Stimulated activated CD4-positive, alpha-beta T cell treated with anti-CD3 and anti-CD28 coated beads, Interleukin-2, amount 100 ng/mL, for 24 hours (primary cell): ENCODE measurements at places on chromosomes 1 and 21.

DNA sequence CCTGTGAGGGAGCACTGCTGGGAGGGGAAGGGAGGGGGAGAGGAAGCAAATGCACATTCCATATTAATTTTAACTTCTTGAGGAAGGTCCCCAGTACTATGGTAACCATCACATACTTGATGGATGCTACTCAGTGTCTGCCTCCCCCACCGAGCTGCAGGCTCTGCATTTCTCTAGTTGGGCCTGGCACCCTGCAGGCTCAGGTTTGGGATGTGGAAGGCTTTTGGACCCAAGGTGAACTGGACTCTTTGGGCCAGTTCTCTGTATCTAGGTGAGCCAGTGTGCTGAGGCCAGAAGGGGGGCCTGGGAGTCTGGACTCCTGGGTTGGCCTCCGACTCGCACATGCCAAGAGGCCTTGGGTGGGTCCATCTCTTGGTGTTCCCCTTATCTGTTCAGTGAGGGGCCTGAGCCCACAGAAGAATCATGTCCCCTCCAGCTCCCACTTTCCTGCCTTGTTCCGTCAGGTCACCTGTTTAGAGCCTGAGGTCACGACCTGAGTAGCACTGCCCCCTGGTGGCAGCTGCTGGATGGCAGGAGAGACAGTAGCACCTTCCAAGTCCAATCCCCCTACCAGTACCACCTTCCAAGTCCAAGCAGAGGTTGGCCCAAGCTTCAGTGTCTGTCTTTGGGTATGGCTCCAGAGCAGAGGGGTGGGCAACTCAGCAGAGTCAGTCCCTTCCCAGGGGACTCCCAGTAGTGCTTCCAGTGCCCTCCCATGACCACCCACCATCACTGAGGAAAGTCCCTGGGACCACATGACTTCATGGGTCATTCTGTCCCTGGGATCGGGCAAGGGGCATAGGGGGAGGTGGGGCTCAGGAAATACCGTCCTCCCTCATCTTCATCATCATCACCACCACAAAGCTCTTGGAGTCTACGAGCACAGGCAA lies 241.8 kb downstream of the TRABD2B start:
- DNase-seq = peak; percentile 62

GRCh38 chr21:42349420-42350317 lies 1.1 kb downstream of the TFF2 start:
- no peak for DNase-seq

DNA sequence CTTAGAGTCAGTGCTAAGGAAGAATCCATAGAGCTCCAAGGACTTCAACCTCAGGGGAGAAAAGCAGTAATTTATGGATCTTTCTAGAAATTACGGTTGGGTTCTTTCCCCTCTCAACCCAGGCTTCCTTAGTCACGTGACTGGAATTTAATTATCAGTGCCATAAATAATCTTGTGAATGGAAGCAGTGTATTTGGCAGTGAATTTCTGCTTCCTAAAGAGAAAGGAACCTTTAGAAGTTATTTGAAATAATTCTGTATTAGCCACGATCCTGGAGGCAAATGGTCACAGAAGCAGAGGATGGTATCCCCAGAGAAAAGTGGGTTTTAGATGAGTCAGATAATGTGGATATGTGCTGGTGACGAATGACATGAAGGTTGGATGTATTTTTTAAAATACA lies 89.6 kb downstream of the NFIA start:
- no peak for DNase-seq

- no peak for DNase-seq
These were observed 15.5 kb downstream of the DEGS1 start for GRCh38 chr1:224198572-224198971.

DNA sequence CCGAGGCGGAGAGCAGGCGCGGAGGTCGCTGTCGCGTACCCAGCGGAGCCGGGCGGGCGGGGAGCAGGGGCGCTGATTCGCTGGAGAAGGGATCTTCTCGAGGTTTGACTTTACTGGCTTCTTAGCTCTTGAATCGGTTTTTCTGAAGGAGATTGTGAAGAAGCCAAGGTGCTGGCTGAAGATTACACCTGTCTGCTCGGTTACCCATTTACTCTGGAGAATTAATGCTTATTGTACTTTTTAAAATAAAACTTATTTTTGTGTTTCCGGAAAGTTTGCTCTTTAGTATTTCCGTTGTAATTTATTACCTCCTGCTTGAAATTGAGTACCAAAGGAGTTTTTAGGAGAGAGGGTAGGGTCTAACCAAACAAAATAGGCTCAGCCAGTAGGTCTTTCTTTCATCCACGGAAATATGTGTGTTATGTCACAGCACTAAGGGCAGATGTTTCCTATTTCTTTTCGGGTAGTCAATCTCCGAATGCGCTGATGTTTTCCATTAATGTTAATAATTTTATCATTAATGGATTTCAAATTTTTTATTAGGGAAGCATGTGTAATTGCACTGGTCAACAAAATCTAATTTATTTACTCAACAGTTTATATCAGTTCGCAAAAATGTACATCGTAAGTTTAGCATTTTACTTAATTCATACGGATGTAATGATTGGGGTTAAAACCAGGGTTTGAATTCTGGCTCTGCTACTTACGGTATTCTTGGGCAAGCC lies 510 bp upstream of the GNG5 start:
- no peak for DNase-seq

DNA sequence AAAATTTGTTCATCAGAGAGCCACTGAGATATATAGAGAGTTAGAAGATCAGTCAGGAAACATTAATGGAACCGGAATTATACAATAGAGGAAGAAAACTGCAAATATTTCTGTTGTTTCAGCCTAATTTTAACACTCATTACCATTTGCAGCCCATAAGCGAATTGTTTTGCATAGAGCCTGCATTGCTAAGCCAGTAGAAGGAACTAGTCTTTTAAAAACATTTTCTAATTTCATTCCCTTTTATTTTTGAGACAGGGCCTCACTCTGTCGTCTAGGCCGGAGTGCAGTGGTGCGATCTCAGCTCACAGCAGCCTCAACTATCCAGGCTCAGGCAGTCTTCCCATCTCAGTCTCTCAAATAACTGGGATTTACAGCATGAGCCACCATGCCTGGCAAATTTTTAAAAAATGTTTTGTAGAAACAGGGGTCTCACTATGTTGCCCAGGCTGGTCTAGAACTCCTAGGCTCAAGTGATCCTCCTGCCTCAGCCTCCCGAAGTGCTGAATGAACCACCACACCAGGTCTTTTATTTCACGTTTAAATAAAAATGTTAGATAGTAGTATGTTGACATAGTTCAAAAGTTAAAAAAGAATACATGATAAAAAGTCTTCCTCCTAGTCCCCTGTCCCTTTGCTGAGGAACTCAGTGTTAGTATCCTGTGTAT lies 25.3 kb downstream of the MPZL1 start:
- DNase-seq = no peak

- no peak for DNase-seq
These were observed 156.0 kb downstream of the COL24A1 start for GRCh38 chr1:86000601-86001000.

- no peak for DNase-seq
These were observed 3.1 kb downstream of the ADAMTSL4 start for GRCh38 chr1:150552128-150552910.
